ENCODE measurements at places on chromosomes 11 and 22.

GRCh38 chr11:73530109-73530508 lies 67.8 kb downstream of the FAM168A start:
- no peaks in the 10 kb centered on the region for H3K27me3 ChIP-seq
- H3K4me3 ChIP-seq: no peak overlapping the region

DNA sequence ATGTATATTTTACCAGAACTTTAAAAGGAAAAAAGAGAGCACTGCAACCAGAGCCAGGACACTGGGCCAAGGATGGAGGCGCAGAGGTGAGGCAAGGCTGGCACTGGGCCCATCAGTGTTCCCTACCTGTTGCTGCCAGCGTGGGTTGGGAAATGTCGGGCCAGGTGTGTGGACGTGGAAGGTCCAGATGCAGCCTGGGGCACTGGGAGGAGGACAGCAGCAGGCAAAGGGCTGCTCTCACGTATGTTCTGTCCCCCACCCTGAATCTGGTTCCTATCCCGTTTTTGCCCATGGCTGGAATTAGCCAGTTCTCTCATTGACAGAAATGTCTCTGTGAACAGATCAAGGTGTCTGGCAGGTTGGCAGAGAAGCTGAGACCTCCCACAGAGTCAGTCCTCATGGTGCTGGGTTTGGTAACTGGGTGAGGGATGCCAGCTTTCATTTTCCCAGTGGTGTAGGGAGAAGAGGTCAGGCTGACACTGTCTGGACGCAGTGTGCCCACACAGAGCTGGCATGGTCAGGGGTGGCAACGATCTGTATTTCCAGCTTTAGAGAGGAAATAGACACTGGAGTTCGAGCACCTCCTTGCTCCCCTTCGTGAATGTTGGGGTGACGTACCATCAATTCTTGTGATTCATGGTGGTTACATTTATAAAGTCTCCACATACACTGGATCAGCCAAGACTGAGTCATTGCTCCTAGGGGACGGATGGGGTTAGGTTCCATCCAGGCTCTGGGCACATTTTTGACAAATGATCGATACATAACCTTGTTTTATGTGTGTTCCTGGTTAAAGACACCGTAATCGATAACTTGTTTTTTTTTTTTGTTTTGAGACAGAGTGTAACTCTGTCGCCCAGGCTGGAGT lies 4.3 kb upstream of the PNPLA3 start:
- no peaks in the 10 kb centered on the region for H3K4me1 ChIP-seq
- no peaks in the 10 kb centered on the region for H3K27me3 ChIP-seq
- H3K27ac ChIP-seq: peak overlapping the region; percentile 1
- peak; percentile 47 for DNase-seq
- no peak overlapping the region for H3K4me3 ChIP-seq
- H3K36me3 ChIP-seq: no peaks in the 10 kb centered on the region

- H3K4me3 ChIP-seq: no peak overlapping the region
- DNase-seq: no peak
- H3K4me1 ChIP-seq: no peaks in the 10 kb centered on the region
- H3K27me3 ChIP-seq: no peaks in the 10 kb centered on the region
Measured at GRCh38 chr11:29629286-29629685, 387.5 kb downstream of the KCNA4 start.

DNA sequence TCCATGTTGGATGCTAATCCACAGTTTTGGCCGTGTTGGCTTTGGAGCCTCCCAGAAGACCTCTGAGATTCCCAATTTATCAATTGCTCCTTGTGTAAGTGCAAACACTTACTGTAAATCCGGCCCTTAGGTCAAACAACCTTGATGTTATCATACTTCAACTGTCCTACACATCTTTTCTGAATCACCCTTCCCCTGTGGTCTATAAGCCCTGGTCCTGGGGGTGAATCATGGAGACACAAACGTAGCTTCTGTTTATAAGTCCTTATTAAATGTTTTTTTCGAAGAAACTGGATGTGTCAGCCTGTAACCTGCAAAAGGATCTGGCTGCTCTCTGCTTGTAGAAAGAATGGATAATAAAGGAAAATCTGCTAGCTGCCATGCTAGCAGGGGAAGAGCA lies 1.7 kb upstream of the IL10RA start:
- no peak overlapping the region for H3K4me3 ChIP-seq
- no peak for DNase-seq
- no peaks in the 10 kb centered on the region for H3K36me3 ChIP-seq
- no peaks in the 10 kb centered on the region for H3K4me1 ChIP-seq
- H3K27me3 ChIP-seq: no peaks in the 10 kb centered on the region

DNA sequence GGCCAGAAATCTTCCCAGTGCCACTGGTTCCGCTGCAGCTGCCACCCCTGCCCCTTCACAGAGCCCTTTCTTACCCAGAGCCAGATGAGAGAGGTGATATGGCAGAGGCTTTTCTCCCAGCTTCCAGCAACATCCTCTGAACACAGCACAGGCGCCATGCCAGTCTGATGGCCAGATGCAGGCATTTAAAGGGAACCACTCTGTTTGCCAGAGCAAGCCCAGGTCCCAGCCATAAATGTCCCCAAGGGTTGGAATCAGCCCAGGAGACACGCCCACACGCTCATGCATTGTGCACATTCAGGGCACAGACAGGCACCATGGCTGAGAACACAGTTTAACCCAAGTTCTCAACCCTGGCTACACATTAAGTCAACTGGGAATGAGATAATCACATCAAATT lies 114.3 kb upstream of the CSNK2A3 start:
- H3K36me3 ChIP-seq: no peaks in the 10 kb centered on the region
- no peak overlapping the region for H3K27ac ChIP-seq
- no peak for DNase-seq
- no peak overlapping the region for H3K4me3 ChIP-seq
- H3K4me1 ChIP-seq: no peaks in the 10 kb centered on the region

DNA sequence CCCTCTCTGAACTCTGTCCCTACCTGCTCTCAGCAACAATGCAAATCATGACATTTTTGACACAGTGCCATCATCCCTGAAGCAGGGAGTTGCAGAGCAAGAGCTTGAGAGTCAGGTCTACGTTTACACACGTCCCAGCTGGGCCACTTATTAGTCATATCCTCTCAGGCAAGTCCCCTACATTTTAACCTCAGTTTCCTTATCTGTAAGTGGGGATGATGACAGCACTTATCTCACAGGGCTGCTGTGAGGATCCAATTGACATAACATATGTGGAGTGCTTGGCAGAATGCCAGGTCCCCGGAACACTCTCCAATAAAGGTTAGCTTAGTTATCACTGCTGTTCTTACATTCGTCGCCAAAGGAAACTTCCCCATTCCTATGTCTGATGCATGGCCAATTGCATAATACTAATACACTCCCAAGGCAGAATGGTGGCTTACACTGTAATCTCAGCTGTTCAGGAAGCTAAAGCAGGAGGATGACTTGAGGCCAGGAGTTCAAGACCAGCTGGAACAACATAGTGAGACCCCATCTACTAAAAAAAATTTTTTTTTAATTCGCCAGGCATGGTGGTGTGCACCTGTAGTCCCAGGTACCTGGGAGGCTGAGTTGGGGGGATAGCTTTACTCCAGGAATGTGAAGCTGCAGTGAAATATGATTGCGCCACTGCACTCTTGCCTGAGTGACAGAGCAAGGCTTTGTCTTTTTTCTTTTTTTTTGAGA lies 16.6 kb downstream of the ASCC2 start:
- no peak overlapping the region for H3K4me3 ChIP-seq
- peak; percentile 80 for DNase-seq
- H3K27me3 ChIP-seq: no peaks in the 10 kb centered on the region
- no peaks in the 10 kb centered on the region for H3K4me1 ChIP-seq
- peak overlapping the region; percentile 48 for H3K27ac ChIP-seq

- H3K27ac ChIP-seq: no peak overlapping the region
- no peak overlapping the region for H3K4me3 ChIP-seq
- no peak for DNase-seq
- H3K36me3 ChIP-seq: no peaks in the 10 kb centered on the region
Measured at GRCh38 chr11:94910270-94910669, 63.1 kb downstream of the CWC15 start.

- H3K4me3 ChIP-seq: no peak overlapping the region
- H3K4me1 ChIP-seq: peaks cover under 1% of the 10 kb centered on the region
- DNase-seq: no peak
- H3K36me3 ChIP-seq: no peaks in the 10 kb centered on the region
- H3K27me3 ChIP-seq: no peaks in the 10 kb centered on the region
Measured at GRCh38 chr11:67233584-67234190, 32.6 kb upstream of the GRK2 start.

GRCh38 chr22:17648569-17648968 lies 10.0 kb downstream of the BCL2L13 start:
- no peak for DNase-seq
- no peaks in the 10 kb centered on the region for H3K36me3 ChIP-seq
- H3K27ac ChIP-seq: no peak overlapping the region
- H3K4me1 ChIP-seq: peaks cover under 1% of the 10 kb centered on the region

GRCh38 chr11:8756201-8756600 lies 73.6 kb downstream of the RPL27A start:
- no peaks in the 10 kb centered on the region for H3K36me3 ChIP-seq
- no peaks in the 10 kb centered on the region for H3K27me3 ChIP-seq
- peak overlapping the region; percentile 41 for H3K27ac ChIP-seq
- H3K4me1 ChIP-seq: peaks cover 19% of the 10 kb centered on the region

- H3K4me1 ChIP-seq: no peaks in the 10 kb centered on the region
- no peaks in the 10 kb centered on the region for H3K36me3 ChIP-seq
- no peaks in the 10 kb centered on the region for H3K27me3 ChIP-seq
- DNase-seq: no peak
- no peak overlapping the region for H3K4me3 ChIP-seq
Measured at GRCh38 chr22:25718135-25718840, 23.7 kb upstream of the MYO18B start.

DNA sequence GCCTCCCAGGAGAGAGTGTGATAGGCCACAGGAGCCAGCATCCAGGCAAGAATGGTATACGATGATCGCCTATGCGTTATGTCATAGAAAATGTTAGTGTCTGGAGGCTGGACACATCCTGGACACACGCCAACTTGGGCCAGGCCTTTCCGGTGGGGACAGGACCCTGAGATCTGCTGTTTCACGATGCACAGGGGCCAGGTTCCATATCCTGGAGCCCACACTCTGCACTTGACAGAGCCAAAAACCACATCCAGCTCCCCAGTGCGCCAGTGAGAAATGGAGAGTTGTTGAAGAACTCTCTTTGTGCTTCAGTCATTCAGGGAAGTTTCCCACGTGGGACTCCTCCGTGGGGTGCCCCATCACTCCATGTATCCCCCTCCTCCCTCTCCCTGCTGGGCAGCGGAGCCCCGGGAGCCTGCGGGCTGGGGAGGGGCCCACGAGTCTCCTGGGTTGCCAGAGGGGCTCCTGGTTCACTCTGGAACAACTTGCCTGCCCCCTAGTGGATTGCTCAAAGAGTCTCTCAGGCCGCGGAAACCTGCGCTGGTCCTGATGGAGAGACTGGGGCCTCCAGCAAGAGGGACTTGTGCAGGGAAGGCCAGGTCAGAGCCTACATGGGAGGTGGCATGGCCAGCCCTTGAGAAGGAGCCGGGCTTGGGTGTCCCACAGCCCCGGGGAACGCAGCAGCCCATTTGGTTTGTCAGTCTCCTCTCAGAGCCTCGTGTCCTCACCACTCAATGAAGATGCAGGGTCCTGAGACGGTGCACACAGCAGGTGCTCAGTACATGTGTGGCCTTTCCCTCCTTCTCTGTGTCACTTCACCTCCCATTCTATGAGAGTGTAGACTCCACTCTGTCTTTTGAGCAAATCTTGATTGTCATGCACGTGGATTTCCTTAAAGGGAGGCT lies 10.2 kb upstream of the LRRC32 start:
- no peaks in the 10 kb centered on the region for H3K4me1 ChIP-seq
- DNase-seq: peak; percentile 40
- H3K4me3 ChIP-seq: no peak overlapping the region
- no peaks in the 10 kb centered on the region for H3K36me3 ChIP-seq
- H3K27me3 ChIP-seq: no peaks in the 10 kb centered on the region

GRCh38 chr11:121801781-121802180 lies 314.2 kb downstream of the BLID start:
- H3K4me1 ChIP-seq: no peaks in the 10 kb centered on the region
- H3K27me3 ChIP-seq: no peaks in the 10 kb centered on the region
- no peak overlapping the region for H3K4me3 ChIP-seq
- no peaks in the 10 kb centered on the region for H3K36me3 ChIP-seq
- H3K27ac ChIP-seq: no peak overlapping the region

- no peak within 1 kb of the TSS for H3K27ac ChIP-seq
- peak; percentile 80 for DNase-seq
- no peaks in the 10 kb centered on the region for H3K27me3 ChIP-seq
- H3K4me1 ChIP-seq: no peaks in the 10 kb centered on the region
Measured at GRCh38 chr11:85810871-85811611, at the start of gene SYTL2. TSS of gene SYTL2 (minus strand) at chr11:85811141. CDS start at chr11:85757725, 53,416 bp downstream.

DNA sequence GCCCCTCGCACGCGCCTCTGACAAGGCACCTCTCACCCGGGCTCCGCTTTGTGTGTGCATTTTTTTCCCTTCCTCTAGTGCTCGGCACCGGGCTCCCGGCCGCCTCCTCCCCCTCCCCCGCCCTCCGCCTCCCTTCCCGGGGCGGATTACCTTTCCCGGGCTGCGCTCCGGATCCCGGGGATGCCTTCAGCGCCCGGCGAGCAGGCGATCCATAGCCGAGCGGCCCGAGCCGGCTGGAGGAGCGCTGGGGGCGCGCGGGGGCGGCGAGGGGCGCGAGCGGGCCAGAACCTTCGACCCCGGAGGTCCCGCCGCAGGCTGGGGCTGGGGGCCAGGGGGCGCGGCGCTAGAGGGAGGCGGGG lies 282 bp downstream of the MPPED2 start:
- H3K4me1 ChIP-seq: no peaks in the 10 kb centered on the region
- peak overlapping the region; percentile 33 for H3K27ac ChIP-seq
- DNase-seq: peak; percentile 27
- H3K4me3 ChIP-seq: peak overlapping the region; percentile 28
- H3K36me3 ChIP-seq: no peaks in the 10 kb centered on the region

GRCh38 chr22:31866918-31867317 lies 77.4 kb upstream of the YWHAH start:
- no peak overlapping the region for H3K27ac ChIP-seq
- no peaks in the 10 kb centered on the region for H3K27me3 ChIP-seq
- no peaks in the 10 kb centered on the region for H3K36me3 ChIP-seq

- H3K27me3 ChIP-seq: no peaks in the 10 kb centered on the region
- DNase-seq: no peak
- no peaks in the 10 kb centered on the region for H3K36me3 ChIP-seq
- peaks cover 4% of the 10 kb centered on the region for H3K4me1 ChIP-seq
- no peak overlapping the region for H3K27ac ChIP-seq
Measured at GRCh38 chr11:13314676-13315394, 37.2 kb downstream of the BMAL1 start.

DNA sequence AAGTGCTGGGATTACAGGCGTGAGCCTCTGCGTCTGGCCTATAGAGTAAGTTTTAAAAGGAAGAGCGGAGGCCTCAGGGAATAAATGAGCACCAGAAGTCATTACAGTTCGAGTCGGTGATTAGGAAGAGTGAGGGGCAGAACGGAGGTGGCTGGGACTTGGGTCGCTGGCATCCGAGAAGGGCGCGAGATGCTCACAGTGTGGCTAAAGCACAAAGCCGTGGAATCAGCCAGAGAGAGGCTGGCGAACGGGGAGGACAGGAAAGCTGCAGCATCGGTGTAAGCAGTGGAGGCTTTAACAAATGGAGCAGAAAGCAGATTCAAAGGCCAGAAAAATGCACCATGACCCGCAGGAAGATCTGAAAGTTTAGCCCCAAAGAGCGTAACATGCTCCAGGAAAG lies 2.7 kb upstream of the KRTAP5-4 start:
- no peak overlapping the region for H3K4me3 ChIP-seq
- no peaks in the 10 kb centered on the region for H3K4me1 ChIP-seq
- H3K27me3 ChIP-seq: no peaks in the 10 kb centered on the region
- H3K27ac ChIP-seq: no peak overlapping the region

- DNase-seq: no peak
- peaks cover 11% of the 10 kb centered on the region for H3K4me1 ChIP-seq
- no peaks in the 10 kb centered on the region for H3K27me3 ChIP-seq
- H3K4me3 ChIP-seq: no peak overlapping the region
Measured at GRCh38 chr11:66847461-66848232, 4.4 kb downstream of the RCE1 start.

- no peaks in the 10 kb centered on the region for H3K4me1 ChIP-seq
- no peak overlapping the region for H3K27ac ChIP-seq
- DNase-seq: no peak
- H3K36me3 ChIP-seq: no peaks in the 10 kb centered on the region
Measured at GRCh38 chr22:28329186-28330073, 350.2 kb downstream of the TTC28 start.

All from pancreas (tissue), 10 donors.